ENCODE measurements at places on chromosomes 1 and 21.
A peak's percentile ranks its signal among the peaks of the same experiment; 100 is the strongest.

DNA sequence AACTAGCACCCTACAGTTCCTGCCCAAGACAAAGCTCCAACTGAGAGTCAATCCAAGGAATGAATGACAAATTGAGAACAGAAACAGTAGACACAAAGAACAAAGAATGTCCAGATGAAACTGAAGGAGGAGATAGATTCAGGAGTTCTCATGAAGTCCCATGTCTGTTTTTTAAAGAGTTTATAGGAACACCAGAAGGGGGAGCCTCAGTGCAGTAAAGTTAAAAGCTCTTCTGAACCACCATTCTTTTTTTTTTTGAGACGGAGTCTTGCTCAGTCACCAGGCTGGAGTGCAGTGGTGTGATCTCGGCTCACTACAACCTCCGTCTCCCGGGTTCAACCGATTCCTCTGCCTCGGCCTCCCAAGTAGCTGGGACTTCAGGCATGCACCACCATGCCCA, 323.6 kb downstream of the MRPL39 start:
- DNase-seq, result no peak

DNA sequence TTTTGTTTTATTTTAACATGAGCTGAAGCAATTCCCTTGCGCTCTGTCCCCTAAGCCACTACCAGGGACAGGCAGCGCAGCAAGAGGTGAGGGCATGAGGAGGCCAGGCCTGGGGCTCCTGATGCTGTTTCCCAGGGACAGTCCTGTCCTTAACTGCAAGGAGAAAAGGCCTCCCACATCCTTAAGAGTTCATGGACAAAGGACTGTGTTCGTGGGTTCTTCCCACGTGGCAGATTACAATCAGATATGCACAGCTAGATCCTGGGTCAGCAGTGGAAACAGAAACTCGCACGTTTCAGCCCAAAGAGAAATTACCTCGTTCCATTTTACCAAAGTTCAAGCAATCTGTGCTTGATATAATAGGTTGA, 85.8 kb downstream of the MIS18A start:
- DNase-seq, result no peak

DNA sequence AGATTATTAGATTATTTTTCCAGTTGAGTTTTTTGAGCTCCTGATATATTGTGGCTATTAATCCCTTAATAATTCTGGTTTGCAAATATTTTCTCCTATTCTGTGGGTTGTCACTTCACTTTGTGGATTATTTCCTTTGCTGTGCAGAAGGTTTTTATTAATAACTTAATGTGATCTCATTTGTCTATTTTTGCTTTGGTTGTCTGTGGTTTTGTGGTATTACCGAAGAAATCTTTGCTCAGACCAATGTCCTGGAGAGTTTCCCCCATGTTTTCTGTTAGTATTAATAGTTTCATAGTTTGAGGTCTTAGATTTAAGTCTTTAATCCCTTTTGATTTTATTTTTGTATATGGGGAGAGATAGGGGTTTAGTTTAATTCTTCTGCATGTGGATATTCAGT, 7.1 kb upstream of the TBX19 start:
- peak; percentile 19 for DNase-seq

- DNase-seq, result peak; percentile 18
Measured at GRCh38 chr1:147389532-147390184, 147.2 kb downstream of the CHD1L start.

DNA sequence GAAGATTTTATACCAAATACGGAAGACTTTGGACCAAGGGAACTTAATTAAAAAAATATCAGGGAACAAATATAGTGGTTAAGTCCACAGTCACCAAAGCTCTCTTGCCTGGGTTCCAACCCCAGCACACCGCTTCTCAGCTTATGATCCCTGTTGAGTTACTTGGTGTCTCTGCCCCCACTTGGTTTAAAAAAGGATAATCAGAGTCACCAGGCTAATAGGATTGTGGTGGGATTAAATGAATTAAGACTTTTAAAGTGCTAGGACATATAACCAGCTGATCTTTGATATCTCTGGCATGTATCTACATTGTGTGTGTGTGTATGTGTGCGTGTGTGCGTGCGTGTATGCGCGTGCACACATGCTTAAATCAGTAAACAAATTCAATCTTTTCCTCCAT, 474.7 kb upstream of the DAB1 start:
- no peak for DNase-seq
